Activated CD4-positive, alpha-beta T cell treated with anti-CD3 and anti-CD28 coated beads for 36 hours (primary cell): ENCODE measurements at places on chromosomes 4 and X. TPM values are rescaled to one million over a fixed set of nuclear protein-coding genes. Genes with fewer than 3 reads are reported as not detected.

DNA sequence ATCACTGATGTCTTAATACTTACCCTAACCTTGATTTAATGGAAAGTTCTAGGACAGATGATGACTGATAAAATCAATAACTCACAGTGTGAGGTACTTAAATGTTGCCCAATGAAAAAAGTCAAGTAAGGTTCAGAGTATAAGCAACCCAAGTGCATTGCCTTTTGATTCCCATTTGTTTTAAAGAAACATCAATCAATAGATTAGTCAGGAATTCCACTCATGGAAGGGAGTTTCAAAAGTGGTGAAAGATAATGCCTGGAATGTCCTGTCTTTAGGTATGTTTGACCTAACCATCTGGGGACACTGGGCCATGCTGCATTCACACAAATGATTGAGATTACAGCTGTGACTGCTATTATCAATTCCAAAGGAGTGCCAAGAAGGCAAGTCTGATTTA is 259.7 kb downstream of the PPARGC1A start:
- DNase-seq, result no peak

DNA sequence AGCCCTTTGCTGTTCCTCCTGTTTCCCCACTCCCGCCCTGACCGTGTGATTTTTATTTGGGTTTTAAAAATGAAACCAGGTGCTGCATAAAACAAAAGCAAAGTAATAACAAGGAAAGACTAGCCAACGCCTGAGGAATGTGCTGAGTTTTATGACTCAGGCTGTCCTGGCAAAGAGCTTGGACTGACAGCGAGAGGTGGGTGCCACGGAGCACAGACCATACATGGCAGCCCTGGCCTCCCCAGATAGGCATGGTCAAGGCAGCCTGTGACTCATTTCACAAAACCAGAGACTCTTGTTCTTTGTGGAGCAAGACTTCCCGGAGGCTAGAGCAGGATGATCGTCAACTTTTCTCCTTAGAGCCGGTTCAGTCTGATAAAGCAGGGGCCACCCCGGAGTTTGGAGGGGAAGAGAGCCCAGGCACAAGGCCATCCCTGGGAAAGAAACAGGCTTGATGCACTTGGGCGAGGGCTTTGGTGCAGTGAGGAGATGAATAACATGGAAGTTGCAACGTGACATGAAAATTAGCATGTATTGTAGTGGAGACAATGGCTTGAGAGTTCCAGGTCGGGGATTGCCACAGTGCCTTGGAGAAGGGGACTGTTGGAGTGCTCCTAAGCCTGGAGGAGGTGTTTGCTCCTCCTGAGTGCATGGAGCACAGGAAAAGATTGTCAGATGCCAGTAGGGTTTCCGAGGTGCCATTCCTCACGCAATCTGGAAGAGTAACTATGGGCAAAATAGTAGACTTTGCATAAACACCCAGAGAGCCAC is 54.8 kb downstream of the C4orf51 start:
- peak; percentile 10 for DNase-seq

DNA sequence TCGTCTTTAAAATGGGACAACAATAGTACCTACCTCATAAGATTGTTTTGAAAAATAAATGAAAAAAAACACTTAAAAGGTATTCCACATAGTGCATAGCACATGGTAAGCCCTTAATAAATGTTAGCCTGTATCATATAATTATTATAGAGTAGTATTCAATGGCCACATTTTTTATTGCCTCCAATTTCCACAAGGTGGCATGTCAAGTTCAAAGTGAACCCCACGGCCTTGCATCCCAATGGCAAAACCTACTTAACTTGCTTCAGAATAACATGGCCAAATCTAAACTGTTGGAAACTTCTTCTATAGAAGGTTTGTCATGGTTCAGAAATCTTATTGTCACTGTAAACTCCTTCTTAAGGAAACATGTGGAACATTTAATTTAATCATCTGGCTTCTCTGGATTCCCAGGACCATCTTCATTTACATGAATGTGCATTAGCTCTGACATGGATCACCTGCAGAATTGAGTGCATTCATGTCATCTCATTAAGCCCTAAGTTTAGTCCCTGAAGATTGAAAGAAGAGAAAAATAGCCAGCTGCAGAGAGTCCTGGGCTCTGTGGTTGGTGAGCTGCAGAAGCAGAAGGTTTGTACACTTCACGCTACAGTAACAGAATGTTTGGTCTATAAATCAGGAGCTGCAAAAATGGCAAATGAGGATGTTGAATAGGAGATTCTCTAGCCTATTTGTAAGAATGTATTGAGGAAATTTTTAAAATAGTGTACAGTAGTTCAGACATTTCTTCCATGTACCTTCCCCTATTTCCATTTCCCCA is 61.0 kb downstream of the ANXA3 start:
- DNase-seq, result peak; percentile 32

The KCTD8 gene
- not detected for total RNA-seq
